ENCODE measurements at places on chromosomes 5 and 9.

- no peak for DNase-seq
Measured at GRCh38 chr9:32855752-32856151, 72.4 kb downstream of the TMEM215 start.

DNA sequence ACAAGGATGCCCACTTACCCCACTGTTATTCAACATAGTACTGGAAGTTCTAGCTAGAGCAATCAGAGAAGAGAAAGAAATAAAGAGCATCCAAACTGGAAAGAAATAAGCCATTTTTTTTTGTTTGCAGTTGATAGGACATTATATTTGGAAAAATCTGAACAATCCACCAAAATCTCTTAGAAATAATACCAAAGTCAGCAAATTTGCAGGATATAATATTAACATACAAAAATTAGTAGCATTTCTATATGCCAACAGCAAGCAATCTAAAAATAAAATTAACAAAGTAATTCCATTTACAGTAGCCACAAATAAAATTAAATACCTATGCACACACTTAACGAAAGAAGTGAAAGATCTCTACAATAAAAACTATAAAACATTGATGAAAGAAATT is 599.3 kb downstream of the CDH9 start:
- DNase-seq: no peak

- DNase-seq: no peak
Measured at GRCh38 chr5:43020399-43020746, 19.7 kb downstream of the ANXA2R start.

- DNase-seq: no peak
Measured at GRCh38 chr9:133127340-133127981, 6.4 kb upstream of the RALGDS start.

- no peak for DNase-seq
Measured at GRCh38 chr5:143064218-143064641, 294.1 kb downstream of the ARHGAP26 start.

DNA sequence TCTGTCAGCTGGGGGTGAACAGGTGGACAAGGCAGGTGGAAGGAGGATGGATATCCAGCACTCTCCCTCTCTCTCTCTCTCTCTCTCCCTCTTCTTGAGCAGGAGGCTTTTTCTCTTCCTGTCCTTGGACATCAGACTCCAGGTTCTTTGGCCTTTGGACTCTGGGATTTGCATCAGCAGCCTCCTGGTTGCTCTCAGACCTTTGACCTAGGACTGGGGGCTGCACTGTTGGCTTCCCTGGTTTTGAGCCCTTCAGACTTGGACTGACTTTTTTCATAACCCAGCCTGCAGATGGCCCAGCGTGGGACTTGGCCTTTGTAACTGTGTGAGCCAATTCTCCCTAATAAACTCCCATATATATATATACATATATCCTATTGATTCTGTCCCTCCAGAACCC is 35.0 kb upstream of the SEMA4D start:
- DNase-seq: no peak

DNA sequence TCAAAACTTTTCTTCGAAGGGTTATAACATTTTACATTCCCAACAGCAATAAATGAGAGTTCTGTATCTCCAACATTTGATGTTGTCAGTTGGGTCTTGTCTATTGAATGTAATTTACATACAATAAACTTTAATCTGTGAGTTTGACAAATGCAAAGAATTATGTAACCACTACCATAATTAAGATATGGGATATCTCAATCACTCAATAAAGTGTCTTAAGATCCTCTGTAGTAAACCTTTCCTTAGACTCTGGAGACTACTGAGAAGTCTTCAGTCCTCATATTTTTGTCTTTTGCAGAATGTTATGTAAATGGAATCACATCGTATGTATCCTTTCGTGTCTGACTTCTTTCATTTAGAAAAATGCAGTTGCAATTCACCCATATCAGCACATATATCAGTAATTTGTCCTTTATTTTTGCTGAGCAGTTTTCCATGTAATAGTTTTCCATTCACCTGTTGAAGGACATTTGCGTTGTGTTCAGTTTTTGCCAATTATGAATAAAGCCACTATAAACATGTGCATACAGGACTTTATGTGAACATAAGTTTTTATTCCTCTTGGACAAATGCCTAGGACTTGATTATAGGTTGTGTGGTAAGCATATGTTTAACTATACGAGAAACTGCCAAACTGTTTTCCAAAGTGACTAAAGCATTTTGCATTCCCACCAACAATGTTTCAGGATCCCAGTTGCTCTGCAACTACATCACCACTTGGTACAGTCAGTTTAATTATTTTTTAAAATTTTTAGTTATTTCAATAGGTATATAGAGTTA is 784.6 kb upstream of the ZNF608 start:
- DNase-seq: no peak

GRCh38 chr5:28809811-28810750 is 1771.7 kb upstream of the CDH9 start:
- no peak for DNase-seq

GRCh38 chr9:121797081-121797480 is 145.6 kb downstream of the DAB2IP start:
- DNase-seq: no peak

GRCh38 chr5:151571270-151572173 is 19.6 kb downstream of the FAT2 start:
- DNase-seq: no peak

GRCh38 chr5:149804478-149805450 is 74.7 kb downstream of the PPARGC1B start:
- DNase-seq: no peak

GRCh38 chr9:129626079-129626624 is at the start of gene NTMT1:
Gene NTMT1 (plus strand): TSS chr9:129626163. CDS start chr9:129632704, 6,541 bp downstream.
- DNase-seq: peak; percentile 82

DNA sequence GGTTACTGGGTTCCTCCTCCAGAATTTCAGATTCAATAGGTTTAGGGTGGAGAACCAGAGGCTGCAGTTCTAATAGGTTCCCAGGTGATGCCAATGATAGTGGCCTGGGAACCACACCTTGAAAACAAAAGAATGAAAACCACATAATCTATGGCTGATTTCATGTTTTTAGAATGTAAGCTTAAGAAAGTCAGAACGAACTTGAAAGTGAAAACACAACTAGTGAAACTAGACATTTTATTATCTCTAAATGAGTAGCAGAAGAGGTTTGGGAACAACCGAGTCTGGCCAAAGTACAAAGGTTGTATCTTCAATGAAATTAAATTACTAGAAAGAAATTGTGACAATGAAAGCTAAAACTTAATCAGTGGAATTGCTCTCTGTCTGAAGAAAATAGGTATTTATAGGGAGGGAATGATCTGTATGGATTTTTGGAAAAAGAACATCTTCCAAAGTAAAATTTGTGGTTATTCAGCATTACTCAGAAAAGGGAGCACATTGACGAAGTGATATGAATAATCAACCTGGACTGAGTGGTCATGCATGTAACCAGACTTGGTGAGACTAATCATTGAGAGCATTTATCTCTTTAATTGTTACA is 24.9 kb upstream of the CEP120 start:
- DNase-seq: no peak

DNA sequence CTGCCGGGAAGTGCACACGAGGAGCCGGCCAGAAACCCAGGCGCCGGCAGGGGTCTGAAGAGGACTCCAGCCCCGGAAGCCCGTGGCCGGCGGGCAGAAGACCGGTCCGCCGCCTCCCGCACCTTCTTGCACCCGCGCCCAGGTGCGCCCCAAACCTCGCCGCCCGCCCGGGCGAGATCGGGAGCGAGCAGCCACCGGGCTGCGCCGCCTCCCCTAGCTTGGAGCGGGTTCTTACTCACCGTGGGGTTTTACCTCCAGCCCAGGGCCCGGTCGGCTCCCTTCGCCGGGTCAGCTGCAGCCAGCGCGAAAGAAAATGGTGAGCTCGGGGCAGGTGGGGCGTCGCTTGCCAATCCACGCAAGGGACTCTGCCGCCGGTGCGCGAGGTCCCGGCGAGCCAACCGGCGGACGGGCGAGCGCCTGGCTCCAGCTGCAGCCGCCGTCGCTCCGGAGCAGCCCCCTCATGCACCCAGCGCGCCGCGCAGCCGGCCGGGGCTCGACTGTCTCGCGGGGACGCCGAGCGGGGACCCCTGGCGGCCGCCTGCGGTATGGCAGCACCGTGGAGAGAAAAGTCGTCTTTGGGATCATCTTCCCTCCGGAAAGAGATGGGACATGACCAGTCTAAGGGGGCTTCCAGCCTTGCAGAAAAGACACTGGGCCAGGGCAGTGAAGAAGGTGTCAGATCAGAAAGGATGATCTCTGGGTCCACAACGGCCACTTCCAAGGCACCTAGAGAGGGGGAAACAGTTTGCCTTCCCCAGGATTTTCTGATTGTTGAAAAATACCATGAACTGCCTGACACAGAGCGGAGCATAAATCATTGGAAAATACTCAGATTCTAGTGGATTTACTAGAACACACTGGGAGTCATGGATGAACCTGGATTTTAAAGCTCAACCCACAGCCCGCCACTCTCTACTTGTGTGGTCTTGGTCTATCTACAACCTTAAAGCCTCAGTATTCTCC is at the start of gene MOB3B:
TSS of gene MOB3B (minus strand) at position 499 of the 963 bp plus-strand sequence. CDS start 74,264 bp downstream, outside the sequence.
- peak; percentile 33 for DNase-seq

DNA sequence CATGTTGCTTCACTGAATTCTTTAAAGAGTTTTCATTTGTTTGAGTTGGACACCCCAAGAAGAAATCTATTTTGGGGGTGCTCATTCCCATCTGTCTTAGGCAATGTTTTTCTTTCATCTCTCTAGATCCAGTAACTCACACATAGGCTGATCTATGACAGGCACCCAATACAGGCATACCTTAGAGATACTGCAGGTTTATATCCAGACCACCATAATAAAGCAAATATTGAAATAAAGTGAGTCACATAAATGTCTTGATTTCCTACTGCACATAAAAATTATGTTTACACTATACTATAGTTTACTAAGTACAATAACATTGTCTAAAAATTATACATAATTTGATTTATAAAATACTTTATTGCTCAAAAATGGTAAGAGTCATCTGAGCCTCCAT is 364.5 kb downstream of the MTRR start:
- no peak for DNase-seq

GRCh38 chr9:137710704-137711103 is 91.9 kb downstream of the EHMT1 start:
- DNase-seq: no peak

DNA sequence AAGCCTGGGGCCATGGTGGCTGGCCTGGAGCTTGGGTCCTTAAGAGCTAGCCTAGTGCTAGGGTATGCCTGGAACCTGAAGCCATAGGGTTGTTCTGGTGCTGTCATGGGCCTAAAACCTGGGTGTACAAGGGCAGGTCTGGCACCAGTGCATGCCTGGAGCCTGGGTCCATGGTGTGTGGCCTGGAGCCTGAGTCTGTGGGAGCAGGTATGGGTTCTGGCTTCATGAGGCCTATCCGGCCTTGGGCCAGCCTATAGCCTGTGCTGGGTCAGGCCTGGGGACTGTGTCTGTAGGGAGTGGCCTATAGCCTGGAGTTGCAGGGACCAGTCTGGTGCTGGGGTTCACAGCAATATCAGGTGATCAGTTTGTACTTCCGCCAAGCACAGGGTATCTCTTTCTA is 347.2 kb upstream of the MEF2C start:
- no peak for DNase-seq

All from stimulated activated CD4-positive, alpha-beta T cell treated with anti-CD3 and anti-CD28 coated beads, TNF-alpha, amount 100 ng/mL, for 1 hour (primary cell).